ENCODE measurements at places on chromosomes 11 and 22. TPM values are rescaled to one million over a fixed set of nuclear protein-coding genes. Genes with fewer than 3 reads are reported as not detected.
A peak's percentile ranks its signal among the peaks of the same experiment; 100 is the strongest.

Gene KRTAP5-8
- 0.34 TPM for total RNA-seq

Gene SNRPD3
- 76.3 TPM for total RNA-seq

- H3K4me3 ChIP-seq, result no peak overlapping the region
- no peak overlapping the region for H3K27ac ChIP-seq
- no peaks in the 10 kb centered on the region for H3K36me3 ChIP-seq
- H3K27me3 ChIP-seq, result no peaks in the 10 kb centered on the region
- DNase-seq, result no peak
These were observed 31.2 kb upstream of the C11orf87 start for GRCh38 chr11:109390752-109391151.

- no peaks in the 10 kb centered on the region for H3K4me1 ChIP-seq
- H3K4me3 ChIP-seq, result no peak overlapping the region
- no peak for DNase-seq
- no peak overlapping the region for H3K27ac ChIP-seq
These were observed 6.3 kb upstream of the CYP2R1 start for GRCh38 chr11:14898355-14898754.

DNA sequence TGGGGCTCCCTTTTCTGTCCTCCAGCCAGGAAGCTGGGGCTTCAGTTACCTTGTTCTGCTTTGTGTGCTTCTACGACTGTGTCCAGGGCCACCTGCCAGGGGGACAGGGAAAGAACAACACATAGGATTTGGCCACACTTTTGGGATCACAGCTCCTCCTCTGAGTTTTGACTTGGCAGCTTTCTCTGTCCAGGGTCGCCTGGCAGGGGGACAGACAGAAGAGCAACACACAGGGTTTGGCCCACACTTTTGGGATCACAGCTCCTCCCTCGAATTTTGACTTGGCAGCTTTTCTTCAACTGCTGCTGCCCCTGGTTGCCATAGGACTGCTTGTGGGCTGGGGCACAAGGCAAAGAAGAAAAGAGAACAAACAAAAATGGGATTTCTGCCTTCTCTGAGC is 19.1 kb downstream of the INCENP start:
- no peak overlapping the region for H3K27ac ChIP-seq
- H3K36me3 ChIP-seq, result no peaks in the 10 kb centered on the region

- H3K27me3 ChIP-seq, result no peaks in the 10 kb centered on the region
- DNase-seq, result no peak
- H3K4me1 ChIP-seq, result no peaks in the 10 kb centered on the region
- no peak overlapping the region for H3K4me3 ChIP-seq
- H3K36me3 ChIP-seq, result no peaks in the 10 kb centered on the region
These were observed 6.3 kb downstream of the OR10V1 start for GRCh38 chr11:59707371-59707770.

DNA sequence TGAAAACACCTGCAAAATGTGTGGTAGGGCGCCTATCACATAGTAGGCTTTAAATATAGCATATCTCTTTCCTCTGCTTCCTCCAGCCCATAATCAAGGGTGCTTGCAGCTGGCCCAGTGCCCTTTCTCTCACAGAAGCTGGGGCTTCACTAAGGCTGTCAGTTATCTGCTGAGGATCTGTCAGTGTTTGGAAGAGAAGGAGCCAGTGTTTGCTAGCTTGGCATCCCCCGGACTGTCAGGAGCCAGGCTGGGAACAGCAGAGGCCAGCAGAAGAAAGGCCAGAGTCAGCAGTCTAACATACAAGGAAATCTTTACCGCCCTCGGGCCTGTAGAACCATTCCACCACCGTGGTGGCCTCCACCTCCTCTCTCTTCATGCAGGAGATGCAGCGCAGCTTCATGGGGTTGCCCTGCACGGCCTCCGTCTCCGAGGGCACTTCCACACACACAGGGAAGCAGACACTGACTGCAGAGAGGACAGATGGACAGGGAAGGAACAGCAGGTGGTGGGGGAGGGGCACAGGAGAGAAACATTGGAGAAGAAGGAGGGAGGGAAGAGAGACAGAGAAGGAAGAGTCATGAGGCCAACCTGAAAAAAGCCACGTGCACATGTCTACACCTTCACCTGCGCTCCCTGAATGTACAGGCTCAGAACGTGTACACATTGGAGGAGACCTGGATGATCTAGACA is 9.0 kb downstream of the SCN3B start:
- H3K27me3 ChIP-seq, result peaks cover 2% of the 10 kb centered on the region
- DNase-seq, result no peak

DNA sequence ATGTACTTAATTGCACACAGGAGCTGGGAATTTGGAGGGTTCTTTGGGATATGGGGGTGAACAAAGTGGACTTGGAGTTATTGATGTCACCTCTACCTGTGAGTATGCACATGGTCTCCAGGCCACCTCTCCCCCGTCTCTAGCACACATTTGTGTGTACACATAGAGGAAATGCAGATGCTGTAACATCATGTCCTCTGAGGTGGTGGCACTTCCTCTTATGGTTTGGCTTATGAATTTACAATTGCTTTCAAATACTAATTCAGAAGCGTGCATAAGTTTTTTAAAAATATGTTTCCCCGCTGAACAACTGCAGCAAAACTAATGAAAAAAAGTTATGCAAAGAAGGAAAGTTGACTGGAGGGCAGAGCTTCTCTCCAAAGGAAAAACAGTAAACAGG is 152.0 kb upstream of the TENM4 start:
- H3K27ac ChIP-seq, result no peak overlapping the region
- no peaks in the 10 kb centered on the region for H3K36me3 ChIP-seq
- H3K4me3 ChIP-seq, result no peak overlapping the region
- H3K27me3 ChIP-seq, result no peaks in the 10 kb centered on the region

- DNase-seq, result peak; percentile 65
- no peak overlapping the region for H3K4me3 ChIP-seq
- peaks cover 54% of the 10 kb centered on the region for H3K4me1 ChIP-seq
- no peaks in the 10 kb centered on the region for H3K36me3 ChIP-seq
- peak overlapping the region; percentile 90 for H3K27ac ChIP-seq
These were observed 20.1 kb downstream of the ZBTB16 start for GRCh38 chr11:114079511-114080065.

Gene NLRP10
- not detected for total RNA-seq

Gene ADAMTS15
- 17.6 TPM for total RNA-seq

- H3K27me3 ChIP-seq, result peaks cover 43% of the 10 kb centered on the region
- H3K27ac ChIP-seq, result no peak overlapping the region
- H3K4me1 ChIP-seq, result no peaks in the 10 kb centered on the region
These were observed 3.2 kb downstream of the CHST1 start for GRCh38 chr11:45662096-45662664.

- no peak for DNase-seq
- no peak overlapping the region for H3K27ac ChIP-seq
- no peaks in the 10 kb centered on the region for H3K36me3 ChIP-seq
- H3K4me3 ChIP-seq, result no peak overlapping the region
- no peaks in the 10 kb centered on the region for H3K4me1 ChIP-seq
These were observed 67.9 kb upstream of the SLC35C1 start for GRCh38 chr11:45737056-45737455.

Gene RIMBP3C
- 0.40 TPM for total RNA-seq

DNA sequence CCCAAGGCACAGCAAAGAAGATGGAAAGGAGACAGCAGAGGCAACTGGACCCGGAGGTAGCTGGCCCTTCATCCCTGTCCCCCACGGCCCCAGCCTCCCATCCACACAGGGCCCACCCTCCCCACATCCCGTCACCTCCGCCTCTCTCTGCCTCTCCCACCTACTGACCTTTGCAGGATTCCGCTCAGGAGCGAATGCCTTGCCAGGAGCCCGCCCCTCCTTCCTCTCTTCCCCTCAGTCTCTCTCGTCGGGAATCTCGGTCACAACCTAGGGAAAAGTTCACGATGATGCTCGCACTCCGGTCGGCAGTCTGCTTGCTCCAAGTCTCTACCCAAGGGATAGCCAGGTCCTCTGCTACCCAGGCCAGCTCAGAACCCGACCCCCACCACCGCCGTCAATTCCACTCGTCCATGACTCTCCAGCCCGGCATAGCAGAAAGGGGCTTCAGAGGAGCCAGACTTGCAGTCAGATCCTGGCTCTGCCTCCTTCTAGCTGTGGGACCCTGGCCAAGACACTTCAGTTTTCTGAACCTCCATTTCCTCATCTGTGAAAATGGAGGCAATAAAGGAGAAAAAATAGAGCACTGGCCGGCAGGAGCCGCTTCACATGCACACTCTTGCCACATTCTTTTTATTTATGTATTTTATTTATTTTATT is 10.2 kb downstream of the AHNAK start:
- H3K27ac ChIP-seq, result no peak overlapping the region
- peaks cover 34% of the 10 kb centered on the region for H3K4me1 ChIP-seq
- DNase-seq, result peak; percentile 33
- H3K27me3 ChIP-seq, result no peaks in the 10 kb centered on the region
- H3K36me3 ChIP-seq, result peaks cover 38% of the 10 kb centered on the region

Measured in lung (tissue), 17 donors.